Upper lobe of left lung (tissue), 6 donors: ENCODE measurements at places on chromosomes 5 and 9.
A peak's percentile ranks its signal among the peaks of the same experiment; 100 is the strongest.

DNA sequence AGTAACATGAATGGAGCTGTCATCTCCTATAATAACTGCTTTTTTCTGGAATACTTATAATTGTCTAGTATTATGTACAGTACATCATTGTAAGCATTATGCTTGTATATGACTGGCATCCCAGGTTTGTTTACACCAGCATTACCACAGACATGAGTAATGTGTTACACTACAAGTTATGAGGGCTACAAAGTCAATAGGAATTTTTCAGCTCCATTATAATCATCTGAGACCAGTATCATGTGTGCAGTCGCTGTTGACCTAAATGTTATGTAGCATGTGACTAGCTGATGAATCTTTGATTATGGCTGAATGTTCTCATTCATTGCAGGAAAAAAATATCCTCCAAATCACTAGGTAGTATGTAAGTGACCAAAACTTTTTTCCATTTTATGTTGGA is 2.2 kb downstream of the ZCCHC9 start:
- no peaks in the 10 kb centered on the region for H3K27me3 ChIP-seq
- H3K4me3 ChIP-seq = no peak overlapping the region
- no peak for DNase-seq
- peaks cover 26% of the 10 kb centered on the region for H3K4me1 ChIP-seq
- no peaks in the 10 kb centered on the region for H3K36me3 ChIP-seq

- H3K27ac ChIP-seq = no peak overlapping the region
- no peaks in the 10 kb centered on the region for H3K27me3 ChIP-seq
- H3K36me3 ChIP-seq = no peaks in the 10 kb centered on the region
- no peak overlapping the region for H3K4me3 ChIP-seq
Measured at GRCh38 chr5:8060953-8061429, 192.0 kb downstream of the MTRR start.

DNA sequence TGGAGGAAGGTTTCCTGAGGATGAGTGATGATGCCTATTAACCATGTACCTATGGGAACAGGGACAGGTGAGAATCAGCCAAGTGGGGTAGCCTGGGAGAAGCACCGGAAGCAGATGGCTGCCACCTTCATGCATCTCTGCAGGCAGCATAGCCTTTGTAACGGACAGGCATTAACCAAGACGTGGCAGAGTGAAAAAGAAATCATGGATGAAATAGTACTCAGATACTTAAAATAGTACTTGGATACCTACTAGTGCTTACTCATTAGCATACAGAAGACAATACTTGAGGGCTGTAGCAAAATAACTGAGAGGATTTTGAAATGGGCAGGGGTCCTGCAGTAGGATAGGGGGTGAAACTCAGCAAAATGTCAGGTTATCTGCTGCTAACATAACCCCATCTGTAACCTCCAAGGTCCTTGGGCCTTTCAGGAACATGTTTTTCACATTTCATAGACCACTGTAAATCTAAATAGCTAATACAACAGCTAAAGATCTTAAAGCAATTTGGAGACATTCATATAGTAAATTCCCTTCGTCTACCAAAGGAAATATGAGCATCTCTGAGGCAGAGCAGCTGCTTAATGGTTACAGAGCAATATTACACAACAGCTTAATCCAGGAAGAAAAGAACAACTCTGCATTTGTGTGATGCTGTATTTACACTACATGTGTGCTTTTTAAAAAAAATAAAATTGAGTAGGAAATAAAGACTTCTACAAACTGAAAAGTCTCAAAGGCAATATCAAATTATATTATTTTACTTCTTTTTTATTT is 154.3 kb downstream of the NFIB start:
- no peaks in the 10 kb centered on the region for H3K36me3 ChIP-seq
- DNase-seq = no peak

DNA sequence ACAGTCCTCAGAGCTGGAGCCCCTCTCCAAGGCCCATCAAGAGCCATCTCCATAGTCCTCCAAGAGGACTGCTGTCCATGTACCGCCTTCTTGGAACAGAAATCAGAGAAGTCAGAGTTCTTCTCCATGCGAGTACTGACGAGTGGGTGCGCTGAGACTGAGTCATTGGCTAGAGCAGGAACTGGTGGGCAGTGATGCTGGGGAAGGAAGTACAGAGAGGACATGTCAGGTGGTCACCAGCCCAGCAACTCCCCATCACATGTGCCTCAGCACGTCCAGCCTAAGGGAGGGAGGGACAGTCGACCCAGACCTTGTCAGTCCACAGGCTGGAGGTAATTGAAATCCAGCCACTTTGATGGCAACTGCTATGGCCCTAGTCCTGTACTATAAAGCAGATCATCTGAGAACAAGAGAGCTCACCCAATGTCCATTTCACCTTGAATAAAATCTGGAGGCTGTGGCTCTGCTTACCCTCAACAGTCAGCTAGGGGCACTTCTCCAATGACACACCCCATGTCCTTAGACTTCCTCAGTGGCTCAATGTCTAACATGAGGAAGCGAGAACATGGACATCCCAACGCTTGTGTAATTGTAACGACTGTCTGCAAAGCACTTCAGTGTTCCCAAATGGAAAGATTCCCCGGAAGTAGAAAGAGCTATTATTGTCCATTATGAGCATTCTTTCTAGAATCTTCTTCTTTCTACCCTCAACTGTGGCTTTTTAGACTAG is 15.0 kb upstream of the FBP1 start:
- no peak overlapping the region for H3K4me3 ChIP-seq
- H3K36me3 ChIP-seq = no peaks in the 10 kb centered on the region
- H3K27me3 ChIP-seq = no peaks in the 10 kb centered on the region
- DNase-seq = no peak

GRCh38 chr5:57828221-57828620 is 345.6 kb upstream of the ACTBL2 start:
- DNase-seq = no peak
- no peaks in the 10 kb centered on the region for H3K4me1 ChIP-seq
- H3K36me3 ChIP-seq = no peaks in the 10 kb centered on the region
- H3K27me3 ChIP-seq = no peaks in the 10 kb centered on the region
- H3K27ac ChIP-seq = no peak overlapping the region

DNA sequence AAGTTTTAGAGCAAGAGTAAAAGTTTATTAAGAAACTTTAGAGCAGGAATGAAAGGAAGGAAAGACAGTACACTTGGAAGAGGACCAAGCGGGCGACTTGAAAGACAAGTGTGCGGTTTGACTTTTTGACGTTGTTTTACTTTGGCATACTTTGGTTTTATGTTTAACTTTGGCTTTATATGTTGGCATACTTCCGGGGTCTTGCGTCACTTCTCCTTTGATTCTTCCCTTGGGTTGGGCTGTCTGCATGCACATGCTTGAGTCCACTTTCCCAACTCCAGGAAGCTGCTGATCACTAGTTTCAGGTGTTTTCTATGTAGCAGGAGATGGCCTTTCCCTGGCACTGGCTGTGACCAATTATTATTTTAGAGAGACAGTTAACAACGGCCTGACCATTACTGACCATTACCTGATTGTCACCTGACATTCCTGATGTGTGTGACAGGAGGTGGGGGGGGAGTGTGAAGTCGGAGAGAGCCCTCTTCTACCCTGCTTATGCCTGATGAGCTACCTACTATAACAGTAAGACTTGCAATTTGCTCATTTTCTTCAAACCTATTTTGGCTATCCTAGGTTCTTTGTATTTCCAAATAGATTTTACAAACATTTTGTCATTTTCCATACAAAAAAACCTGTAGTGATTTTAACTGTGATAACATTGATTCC is 45.5 kb downstream of the TNFSF8 start:
- H3K36me3 ChIP-seq = no peaks in the 10 kb centered on the region
- no peaks in the 10 kb centered on the region for H3K27me3 ChIP-seq
- H3K4me3 ChIP-seq = no peak overlapping the region
- peak overlapping the region; percentile 15 for H3K27ac ChIP-seq

- H3K27ac ChIP-seq = no peak overlapping the region
- H3K4me3 ChIP-seq = no peak overlapping the region
- no peaks in the 10 kb centered on the region for H3K27me3 ChIP-seq
- no peaks in the 10 kb centered on the region for H3K4me1 ChIP-seq
Measured at GRCh38 chr5:97088774-97089148, 53.6 kb downstream of the LIX1 start.

DNA sequence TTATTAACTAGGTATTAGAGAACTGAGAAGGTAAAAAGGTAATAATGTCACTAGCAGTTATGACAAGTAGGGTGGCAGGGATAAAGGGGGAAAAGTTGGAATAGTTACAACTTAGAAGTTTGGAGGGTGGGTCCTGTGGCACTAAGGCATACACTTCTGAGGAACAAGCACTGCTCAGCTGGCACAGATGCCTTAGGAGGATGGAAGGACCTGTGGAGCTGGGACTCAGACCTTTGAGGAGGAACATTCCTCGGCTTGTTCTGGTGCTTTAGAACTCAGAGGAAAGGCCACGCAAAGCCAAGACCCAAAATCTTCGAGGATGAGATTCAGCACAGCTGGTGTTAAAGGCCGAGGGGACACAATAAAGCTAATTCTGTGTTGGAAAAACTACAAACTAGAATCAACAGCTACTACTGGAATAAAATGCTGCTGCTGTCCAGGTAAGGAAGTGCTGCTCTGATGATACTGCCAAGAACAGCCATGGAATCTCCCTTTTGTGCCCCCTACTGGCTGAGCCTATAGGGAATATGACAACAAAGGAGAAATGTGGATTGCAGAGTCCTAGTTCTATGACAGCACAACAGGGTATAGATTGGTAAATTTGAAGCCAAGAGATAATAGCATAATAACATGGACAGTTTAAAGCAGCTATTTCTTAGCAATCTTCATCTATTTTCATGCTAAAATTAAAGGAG is 126.7 kb downstream of the SLC25A46 start:
- H3K4me1 ChIP-seq = no peaks in the 10 kb centered on the region
- peak; percentile 24 for DNase-seq
- H3K27me3 ChIP-seq = no peaks in the 10 kb centered on the region
- H3K4me3 ChIP-seq = no peak overlapping the region

- no peaks in the 10 kb centered on the region for H3K4me1 ChIP-seq
- H3K4me3 ChIP-seq = no peak overlapping the region
- H3K36me3 ChIP-seq = no peaks in the 10 kb centered on the region
- H3K27ac ChIP-seq = no peak overlapping the region
Measured at GRCh38 chr5:13207112-13207511, 737.4 kb downstream of the DNAH5 start.

- no peak for DNase-seq
- no peak overlapping the region for H3K27ac ChIP-seq
- no peaks in the 10 kb centered on the region for H3K36me3 ChIP-seq
- H3K27me3 ChIP-seq = no peaks in the 10 kb centered on the region
- peaks cover 4% of the 10 kb centered on the region for H3K4me1 ChIP-seq
Measured at GRCh38 chr9:115204904-115205453, 87.0 kb upstream of the TNC start.

DNA sequence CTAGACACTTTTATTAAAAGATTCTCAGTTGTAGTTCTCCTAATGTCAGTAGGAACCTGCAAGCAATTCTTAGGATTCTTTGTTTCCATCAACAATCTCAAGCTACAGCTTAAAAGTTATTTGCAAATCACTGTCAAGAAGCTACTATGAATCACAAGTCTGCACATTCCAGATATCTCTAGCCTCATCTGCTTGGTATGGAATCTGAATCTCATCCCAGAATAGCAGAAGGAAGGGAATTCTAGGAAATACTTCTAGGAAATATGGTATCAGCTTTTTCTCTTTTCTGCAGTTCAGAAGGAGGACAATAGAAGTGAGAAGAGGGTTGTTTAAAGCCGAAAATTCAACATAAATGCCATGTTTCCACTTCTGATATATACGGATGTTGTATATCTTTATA is 792.2 kb upstream of the CDH9 start:
- H3K4me3 ChIP-seq = no peak overlapping the region
- no peaks in the 10 kb centered on the region for H3K27me3 ChIP-seq
- no peaks in the 10 kb centered on the region for H3K36me3 ChIP-seq
- DNase-seq = no peak
- H3K4me1 ChIP-seq = no peaks in the 10 kb centered on the region

DNA sequence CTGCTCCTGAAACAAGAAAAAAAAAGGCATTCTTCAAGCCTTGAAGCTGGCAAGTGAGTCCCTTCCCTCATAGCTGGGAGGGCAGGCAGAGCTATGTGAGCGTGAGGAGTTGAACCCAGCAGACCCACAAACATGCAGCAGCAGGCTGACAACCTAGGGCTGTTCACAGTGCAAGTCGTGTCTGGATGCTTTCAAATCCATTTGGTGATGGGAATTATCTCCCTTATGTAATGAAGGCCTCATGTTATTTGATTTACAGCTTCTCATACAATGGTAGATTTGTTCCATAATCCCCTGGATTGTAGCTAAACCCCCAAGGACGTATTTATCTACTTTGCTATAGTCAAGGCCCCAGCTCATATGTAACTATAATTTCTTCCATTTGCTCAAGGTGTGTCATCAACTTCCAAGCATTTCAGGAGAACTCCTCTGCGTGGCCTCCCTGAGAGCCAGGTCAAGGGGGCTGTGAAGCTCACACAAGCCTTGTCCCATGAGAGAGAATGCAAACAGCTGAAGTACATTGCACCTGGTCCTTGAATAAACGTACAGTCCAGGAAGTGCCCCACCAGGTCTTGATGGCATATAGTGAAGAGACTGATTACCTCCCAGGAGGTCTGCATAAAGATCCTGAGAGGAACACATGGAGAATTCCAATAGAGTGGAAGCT is 124.8 kb upstream of the SLC1A3 start:
- DNase-seq = peak; percentile 25
- H3K4me3 ChIP-seq = no peak overlapping the region

DNA sequence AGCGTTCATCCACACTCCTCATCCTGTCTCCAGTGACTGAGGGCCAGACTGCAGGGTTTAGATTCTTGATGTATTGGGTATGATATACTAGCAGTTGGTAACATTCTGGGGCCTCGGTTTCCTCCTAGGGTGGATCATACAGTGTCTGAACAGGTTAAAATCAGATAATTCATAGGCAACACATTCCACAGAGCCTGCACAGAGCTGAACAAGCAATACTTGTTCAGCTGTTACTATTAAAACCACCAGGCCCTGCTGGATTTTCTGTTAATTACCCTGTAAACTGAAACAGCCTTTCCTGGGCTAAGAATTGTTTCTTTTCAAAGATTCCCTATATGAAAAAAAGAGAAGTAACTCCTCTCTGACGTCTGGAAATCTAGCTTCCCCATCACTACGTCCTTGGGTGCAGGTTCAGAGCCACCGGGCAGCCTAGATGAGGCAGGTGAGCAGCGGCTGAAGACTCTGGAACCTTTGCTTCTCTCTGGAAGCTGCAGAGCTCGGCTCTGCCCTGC is 1313.5 kb upstream of the WWC1 start:
- no peak overlapping the region for H3K4me3 ChIP-seq
- H3K27ac ChIP-seq = no peak overlapping the region
- DNase-seq = no peak
- peaks cover 24% of the 10 kb centered on the region for H3K4me1 ChIP-seq
- peaks cover 3% of the 10 kb centered on the region for H3K27me3 ChIP-seq

- H3K27ac ChIP-seq = peak overlapping the region; percentile 57
- DNase-seq = no peak
- H3K4me1 ChIP-seq = peaks cover 9% of the 10 kb centered on the region
- H3K27me3 ChIP-seq = no peaks in the 10 kb centered on the region
- no peaks in the 10 kb centered on the region for H3K36me3 ChIP-seq
Measured at GRCh38 chr9:96062031-96062430, 186.5 kb downstream of the ERCC6L2 start.
